ENCODE measurements at places on chromosomes 5 and 9.

DNA sequence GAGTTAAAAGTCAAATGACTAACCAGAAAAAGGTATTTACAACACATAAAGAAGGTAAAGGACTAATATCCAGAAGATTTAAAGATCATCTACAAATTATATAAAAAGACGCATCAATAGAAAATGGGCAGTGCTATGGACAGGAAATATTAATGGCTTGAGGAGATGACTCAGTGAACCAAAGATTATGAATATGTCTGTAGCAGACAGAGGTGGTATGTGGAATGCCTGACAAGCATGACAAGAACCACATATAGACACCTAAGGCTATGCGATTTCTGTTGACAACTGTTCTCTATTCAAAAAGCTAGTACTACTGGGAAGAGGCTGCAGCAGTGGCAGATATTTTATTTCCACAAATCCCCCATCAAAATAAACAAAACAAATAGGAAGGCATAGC lies 177.0 kb upstream of the SH3GL2 start:
- DNase-seq: no peak

GRCh38 chr5:35919191-35919590 lies 19.2 kb downstream of the CAPSL start:
- no peak for DNase-seq

DNA sequence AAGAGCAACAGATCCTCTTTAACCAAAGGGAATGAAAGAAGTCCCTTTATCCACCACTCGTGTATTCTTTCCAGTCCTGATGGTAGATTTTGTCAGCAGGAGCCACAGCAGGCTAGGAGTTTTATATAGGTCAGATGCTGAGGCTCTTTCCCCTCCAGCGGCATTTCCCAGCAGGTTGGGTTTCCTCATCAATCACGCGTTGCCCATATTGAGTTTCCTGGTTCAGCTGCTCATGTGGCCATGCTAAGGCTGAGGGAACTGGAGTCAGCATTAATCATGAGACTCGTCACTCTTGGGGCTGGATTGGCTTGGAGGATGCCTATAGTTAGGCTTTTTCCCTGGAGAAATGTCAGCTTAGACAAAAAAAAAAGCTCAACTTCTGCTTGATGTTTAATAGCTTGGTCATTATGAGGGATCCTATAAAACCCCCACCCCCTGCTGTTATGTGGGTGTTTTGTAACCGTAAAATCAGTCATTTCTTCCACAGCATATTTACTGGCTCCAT lies 193.4 kb upstream of the GAS1 start:
- DNase-seq: no peak

DNA sequence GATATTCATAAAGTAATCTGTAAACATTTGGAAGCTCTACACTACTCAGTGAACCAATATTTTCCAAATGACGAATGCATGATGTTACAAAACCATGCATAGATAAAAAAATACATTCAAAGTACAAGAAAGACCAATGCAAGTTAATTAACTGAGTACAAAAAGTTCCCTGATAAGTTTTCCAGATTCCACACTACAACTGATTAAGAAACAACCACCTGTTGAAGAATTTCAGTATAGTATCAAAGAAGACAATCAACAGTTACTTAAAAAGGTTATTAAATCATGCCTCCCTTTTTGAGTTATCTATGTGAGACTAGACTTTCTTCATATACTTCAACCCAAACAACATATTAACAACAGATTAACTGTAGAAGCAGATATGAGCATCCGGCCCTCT lies 192.4 kb downstream of the ARL15 start:
- DNase-seq: no peak

DNA sequence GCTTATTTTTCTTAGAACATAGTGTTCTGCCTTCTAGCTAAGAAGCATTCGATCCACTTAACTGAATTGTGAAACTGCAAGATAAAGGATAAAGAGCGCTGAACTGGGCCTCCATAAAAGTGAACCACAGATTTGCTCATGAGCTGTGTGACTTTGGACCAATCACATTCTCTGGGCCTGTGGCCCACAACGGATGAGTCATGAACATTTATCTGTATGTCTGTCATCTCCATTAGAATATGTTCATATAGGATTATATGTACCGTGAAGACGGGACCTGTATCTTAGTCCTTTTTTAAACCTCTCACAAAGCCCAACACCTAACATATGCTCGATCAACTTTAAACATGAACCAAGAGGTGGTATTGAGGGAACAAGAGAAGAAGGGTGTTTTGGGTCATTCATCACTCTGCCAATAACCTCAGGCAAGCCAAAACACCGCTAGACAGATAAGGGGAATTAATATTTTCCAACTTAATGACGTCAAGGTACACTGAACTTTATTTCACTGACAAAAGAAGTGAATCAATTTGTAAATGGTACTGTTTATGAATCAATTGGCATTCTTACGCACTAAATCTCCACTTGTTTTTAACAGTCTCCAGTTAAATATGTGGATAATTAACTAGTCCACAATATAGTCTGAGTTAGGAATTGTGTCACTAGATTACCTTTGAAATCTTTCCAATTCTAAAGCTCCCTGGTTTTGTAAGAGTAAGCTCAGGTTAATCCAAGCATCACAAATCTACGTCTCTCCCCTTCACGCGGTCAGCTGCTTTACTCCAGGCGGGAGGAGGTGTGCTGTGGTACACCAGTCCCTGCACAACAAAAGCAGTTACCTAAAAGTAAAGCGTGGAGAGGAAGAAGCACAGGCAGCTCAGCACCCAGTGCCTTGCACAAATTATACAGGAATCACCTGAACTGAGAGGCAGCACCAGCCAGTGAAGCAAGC lies 1.6 kb downstream of the TMEM245 start:
- no peak for DNase-seq

- DNase-seq: no peak
Measured at GRCh38 chr5:127891942-127892341, 188.8 kb downstream of the CCDC192 start.

DNA sequence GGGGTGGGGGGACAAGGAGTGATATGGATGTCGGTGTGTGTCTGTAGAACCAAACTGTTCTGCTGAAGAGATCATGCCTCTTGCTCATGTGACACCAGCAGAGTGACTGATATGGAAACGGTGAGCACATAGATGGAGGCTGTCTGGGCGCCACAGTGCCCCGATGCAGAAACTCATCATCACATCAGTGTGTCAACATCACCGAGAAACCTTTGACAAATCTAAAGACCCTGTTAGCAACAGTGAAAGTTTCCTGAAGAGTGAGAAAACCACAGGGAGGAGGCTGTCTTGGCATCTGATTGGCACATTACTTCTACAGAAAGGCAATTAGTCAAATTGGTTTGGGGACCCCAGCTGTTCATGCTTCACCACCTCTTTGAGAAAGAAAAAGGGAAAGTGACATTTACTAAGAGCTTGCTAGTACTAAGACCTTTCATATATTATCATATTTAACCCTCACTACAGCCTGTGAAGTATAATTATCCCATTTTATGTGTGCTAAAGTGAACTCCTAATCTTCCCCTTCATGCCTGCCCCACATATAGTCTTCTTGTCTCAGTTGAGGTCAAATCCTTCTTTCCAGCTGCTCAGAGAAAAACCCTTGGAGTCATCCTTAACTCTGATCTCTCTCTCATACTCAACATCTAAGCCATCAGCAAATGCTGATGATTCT lies 25.6 kb downstream of the CSF2 start:
- no peak for DNase-seq

GRCh38 chr9:124593651-124594058 lies 86.5 kb upstream of the NR5A1 start:
- no peak for DNase-seq

Measured in left ventricle myocardium inferior (tissue), 1 donor.